DMS153 (cell line): ENCODE measurements at places on chromosomes 6 and 20.

DNA sequence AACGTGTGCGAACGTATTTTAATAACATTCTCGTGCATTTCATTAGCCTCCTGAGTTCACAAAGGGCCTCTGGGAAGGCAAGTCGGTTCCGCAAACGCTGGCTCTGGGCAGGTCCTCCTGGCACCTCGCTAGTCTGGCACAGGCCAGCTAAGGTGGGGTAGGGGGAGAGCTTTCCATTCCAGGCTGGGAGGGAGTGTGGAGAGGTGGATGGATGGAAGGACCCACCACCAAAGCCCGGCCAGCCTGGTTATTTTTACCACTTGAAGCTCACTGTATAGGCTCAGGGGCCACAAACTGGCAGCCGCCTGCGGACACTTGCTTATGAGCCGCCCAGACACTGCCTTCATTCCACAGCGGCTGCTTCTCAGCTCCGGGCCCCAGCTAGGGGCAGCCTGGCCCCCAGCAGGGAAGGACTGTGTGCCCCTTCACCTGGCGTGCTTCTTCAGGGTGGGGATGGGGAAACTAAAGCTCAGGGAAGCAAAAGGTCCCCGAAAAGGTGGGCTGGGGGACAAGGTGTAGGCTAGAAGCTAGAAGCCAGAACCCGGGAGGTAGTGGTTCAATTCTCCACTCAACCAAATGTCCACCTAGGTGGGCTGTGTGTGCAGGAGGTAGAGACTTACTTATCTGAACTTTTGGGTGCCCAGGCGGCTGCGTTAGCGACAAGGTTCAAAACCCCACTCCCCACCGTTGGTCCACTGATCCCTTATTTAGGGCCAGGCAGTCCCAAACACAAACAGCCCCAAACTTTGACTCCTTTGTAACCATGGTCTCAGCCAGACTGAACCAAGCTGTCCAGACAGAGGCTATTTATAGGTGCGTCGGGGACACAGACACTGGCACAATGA, 1.7 kb downstream of the PMEPA1 start:
- no peak for DNase-seq

DNA sequence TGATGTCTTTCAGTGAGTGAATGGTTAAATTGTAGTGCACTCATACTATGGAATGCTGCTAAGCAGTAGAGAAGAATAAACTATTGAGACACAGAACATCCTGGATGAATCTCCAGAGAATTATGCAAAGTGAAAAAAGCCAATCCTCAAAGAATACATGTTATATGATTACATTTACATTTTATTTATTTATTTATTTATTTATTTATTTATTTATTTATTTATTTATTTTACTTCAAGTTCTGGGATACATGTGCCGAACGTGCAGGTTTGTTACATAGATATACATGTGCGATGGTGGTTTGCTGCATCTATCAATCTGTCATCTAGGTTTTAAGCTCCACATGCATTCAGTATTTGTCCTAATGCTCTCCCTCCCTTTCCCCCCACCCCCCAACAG, 175.8 kb upstream of the VGLL2 start:
- no peak for DNase-seq

DNA sequence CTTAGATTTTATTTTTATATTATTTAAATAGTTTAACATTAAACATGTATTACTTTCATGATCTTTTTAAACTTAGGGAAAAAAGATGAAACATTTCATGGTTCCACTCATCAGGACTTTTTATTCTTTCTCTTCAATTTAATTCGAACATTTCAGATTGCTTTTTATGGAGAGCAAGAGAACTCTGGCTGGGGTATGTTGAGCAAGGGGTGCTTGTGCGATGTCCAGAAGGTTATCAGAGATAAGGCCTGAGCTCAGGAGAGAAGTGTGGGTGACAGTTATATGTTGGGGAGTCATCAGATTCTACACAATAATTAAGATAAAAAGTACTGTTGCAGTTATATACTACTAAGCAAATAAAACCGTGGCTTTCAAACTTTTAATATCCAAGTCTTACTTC, 37.5 kb downstream of the FKBP5 start:
- DNase-seq, result no peak

DNA sequence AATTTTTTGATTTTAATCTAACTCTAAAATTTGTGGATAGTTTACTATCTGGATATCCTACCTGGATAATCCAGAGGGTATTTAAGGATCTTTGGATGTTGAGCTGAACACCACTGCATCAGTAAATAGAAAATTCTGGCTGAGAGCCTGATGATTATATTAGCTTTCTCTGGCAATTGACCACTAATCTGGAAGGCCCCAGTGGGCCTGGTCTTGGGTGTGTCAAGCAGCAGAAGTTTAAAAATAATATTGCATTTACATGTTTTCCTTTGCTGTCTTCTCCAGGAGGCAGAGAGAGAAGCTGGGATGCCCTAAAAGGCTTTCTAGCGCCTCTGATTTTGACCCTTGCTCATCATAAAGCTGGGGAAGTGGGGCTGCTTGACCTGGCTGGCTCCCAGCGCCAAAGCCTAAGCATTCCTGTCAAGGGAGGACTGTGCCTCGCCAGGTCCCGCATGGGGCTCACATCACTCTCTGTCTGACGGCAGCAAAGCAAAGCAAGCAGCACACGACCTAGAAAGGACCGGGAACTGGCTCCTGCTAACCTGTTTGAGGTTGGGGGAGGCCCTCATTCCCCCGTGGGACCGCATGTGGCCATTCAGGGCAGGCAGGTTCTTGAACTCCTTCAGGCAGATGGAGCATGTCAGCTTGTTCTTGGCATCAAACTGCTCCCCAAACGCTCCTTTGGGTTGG, 46.6 kb upstream of the MRPS10 start:
- DNase-seq, result no peak

DNA sequence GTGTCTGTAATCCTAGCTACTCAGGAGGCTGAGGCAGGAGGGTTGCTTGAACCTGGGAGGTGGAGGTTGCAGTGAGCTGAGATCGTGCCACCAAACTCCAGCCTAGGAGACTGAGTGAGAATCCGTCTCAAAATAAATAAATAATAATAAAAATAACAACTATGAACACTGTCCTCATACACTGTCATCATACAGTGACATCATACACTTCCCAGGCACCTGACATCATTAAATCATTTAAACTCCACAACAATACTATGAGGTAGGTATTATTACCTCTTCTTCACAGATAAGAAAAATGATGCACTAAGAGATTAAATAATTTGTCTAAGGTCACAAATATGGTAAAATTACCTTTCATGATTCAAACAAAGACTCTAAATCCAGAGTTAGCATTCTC, 200.9 kb upstream of the RUNX2 start:
- DNase-seq, result no peak

- no peak for DNase-seq
These were observed 117.0 kb upstream of the KCNG1 start for GRCh38 chr20:51139891-51140290.

DNA sequence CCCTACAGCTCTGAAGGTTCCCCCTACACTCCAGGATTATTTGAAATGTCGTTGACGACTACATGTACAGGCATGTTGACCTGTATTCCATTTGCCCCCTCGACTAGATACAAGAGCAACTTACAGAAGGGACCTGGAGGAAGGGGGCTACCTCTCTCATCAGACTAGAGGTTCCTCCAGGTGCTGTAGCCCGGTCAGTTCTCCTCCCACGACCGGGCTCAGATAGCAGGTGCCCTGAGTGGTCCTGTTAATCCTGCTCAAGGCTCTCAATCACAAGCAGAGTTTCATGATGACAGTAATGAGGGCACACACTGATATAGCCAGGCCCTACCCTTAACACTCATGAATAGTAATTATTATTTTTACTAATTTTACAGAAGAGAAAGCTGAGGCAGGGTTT, 36.5 kb downstream of the KCNK5 start:
- DNase-seq, result no peak

DNA sequence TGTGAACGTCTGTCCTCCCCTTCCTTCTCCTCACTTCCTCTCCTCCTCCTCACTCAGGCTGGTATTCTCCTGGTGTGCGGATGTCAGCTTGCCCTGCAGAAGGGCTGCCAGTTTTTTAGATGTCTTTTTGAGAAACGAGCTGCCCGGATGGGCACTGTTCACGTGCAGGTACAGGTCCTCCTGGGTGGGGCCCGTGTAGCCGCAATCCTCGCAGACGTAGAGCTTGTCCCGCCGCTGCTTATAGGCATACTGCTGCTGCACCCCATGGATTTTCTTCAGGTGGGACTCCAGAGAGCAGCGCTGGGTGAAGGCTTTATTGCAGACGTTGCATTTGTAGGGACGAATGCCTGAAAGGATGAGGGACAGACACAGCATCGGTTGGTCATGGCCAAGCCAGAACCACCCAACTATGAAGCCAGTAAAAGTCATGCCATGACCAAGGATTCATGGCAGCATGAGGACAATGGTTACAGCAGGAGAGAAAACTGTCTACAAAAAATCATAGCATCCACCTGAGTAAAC, 33.0 kb downstream of the OVOL2 start:
- DNase-seq, result no peak

- no peak for DNase-seq
These were observed 44.6 kb downstream of the GPR63 start for GRCh38 chr6:96792561-96793190.

- DNase-seq, result no peak
These were observed 145.0 kb downstream of the LRRC1 start for GRCh38 chr6:53939830-53940229.

- no peak for DNase-seq
These were observed 55.5 kb downstream of the AFDN start for GRCh38 chr6:167882244-167882643.

- DNase-seq, result no peak
These were observed 214.0 kb upstream of the EXOC2 start for GRCh38 chr6:906920-907319.

GRCh38 chr6:104688283-104688969, 171.3 kb downstream of the HACE1 start:
- DNase-seq, result no peak

DNA sequence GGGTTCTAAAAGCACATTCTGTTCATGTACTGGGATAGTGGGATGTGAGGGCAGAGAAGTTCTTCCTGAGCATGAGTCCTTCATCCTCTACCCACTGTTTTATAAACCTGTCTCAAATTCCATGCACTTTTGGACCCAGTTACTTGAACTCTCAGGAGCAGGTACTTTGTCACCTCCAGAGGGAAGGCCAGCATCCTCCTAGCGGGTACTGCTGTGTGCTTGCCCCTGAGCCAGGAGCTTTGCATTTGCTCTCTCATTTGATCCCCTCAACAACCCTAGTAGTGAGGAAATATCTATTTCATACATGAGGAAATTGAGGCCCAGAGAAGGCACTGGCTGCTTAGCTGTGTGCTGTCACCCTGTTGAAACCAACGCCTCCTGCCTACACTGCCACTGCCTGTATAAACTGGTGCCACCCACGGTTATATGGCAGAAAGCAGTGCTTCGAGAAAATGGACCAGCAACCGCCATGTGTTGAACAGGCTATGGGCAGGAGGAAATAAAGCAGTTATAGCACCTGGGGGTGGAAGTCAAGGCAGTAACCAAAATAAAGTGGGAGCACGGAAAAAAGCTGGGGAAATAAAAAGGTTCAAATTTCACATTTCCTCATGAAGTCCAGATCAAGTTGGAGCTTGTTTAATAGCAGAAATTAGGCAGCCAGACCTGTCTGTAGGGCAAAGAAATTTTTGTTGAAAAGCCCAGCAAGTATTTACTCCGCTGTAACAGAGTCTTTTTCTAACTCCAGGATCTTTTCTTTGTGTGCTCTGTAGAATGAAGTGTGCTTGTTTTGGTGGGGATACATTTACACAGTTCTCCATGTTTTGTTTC, 38.0 kb downstream of the KLHL31 start:
- DNase-seq, result no peak

- DNase-seq, result no peak
These were observed 185.9 kb downstream of the ESR1 start for GRCh38 chr6:151993364-151993763.

DNA sequence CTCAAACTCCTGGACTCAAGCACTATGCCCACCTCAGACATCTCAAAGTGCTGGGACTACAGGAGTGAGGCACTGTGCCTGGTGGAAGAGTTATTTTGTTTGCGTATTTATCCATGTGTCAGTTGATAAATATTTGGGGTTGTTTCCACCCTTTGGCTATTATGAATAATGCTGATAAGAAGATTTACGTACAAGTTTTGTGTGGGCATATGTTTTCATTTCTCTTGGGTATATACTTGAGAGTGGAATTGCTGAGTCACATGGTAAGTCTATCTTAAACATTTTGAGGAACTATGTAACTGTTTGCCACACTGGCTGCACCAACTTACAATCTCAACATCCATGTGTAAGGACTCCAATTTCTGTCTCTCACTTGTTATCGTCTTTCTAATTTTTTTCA, 200.3 kb downstream of the RNGTT start:
- no peak for DNase-seq

DNA sequence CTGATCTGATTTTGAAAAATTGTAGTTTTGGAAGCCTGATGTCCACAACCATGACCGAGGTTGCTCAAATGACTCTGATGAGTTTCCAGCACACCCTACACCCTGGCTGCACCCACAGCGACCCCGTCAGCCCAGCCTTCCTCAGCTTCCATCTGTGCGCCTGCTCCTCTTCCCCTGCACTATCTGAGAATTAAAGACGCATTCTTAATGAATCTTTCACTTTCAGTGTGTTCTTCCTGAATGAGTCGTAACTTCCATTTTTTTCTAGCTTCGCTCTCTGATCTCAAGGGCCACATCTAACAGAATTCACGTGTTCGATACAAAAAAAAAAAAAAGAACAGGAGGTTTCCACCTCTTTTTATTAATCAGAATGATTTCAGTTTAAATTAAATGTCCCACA, 21.3 kb upstream of the RREB1 start:
- no peak for DNase-seq

DNA sequence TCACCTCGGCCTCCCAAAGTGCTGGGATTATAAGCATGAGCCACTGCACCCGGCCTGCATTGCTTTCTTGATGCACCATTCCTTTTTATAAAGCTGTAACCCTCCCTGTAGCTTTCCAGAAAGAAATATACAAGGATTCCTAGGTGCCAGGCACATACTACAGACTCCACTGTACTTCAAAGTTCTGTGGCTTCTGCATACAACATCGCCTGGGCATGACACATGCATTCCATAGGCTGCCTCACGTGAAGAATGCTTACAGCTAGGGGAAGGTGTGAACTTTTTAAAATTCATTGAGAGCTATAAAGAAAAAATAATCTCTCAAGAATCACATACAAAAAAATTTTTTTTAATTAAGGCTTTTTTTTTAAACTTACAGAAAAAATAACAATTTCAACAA, 50.2 kb downstream of the TRAM2 start:
- DNase-seq, result no peak

DNA sequence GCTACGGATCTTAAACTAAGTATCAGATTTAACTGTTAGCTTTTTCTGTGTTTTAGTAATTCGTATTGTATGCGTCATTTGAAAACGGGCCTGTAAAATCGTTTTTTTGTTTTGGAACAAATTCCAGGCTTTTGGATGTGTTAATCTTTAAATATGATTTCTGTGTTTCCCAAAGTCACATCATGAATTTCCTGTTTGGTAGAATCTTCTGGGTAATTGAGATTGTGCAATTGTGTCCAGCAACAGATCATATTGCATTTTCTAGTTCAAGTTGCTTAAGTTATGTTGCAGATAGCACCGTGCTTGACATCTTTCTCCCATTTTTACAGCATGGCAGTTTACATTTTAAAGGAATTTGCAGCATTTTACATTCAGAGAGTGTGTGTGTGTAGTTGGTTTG, 1.9 kb downstream of the MAPK14 start:
- DNase-seq, result no peak
